ENCODE measurements at places on chromosomes 16 and 17.

GRCh38 chr16:30381291-30382041 lies 895 bp downstream of the SEPTIN1 start:
- DNase-seq, result no peak

GRCh38 chr16:73080931-73081330 lies 33.0 kb upstream of the ZFHX3 start:
- no peak for DNase-seq

DNA sequence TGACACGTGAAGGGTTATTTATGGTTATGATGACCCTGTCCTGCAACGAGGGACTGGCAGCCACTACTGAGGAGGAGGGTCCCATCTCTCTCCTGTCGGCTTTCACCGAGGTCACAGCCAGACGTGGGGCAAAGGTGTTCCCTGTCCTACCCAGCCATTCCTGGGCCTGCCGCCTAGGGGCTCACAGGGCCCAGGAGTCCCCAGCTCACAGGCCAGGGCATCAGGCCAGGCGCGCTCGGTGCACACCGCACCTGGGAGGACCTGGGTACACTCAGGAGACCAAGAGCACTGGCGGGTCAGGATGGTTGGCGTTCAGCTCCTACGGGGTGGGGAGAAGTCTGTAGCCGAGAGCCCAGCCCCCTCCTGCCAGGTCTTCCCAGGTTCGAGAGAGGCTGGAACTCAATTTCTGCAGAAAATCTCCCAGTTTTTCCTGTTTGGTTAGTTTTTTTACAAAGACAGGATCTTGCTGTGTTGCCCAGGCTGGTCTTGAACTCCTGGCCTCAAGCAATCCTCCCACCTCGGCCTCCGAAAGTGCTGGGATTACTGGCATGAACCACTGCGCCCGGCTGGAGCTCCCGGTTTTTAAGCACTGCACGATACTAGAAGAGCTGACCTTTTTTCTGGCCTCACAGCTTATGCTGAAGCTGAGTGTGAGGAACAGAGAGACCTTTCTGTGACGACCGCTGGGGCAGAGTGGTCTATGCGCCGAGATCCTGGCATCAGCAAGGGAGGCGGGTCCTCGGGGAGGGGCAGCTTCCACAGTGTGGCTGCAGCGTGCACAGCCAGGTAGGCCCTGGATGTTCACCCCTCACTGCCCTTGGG lies 7.7 kb downstream of the CYBC1 start:
- DNase-seq, result no peak

- DNase-seq, result no peak
Observed at GRCh38 chr17:14704121-14704520, 403.2 kb downstream of the HS3ST3B1 start.
